Uterus (tissue), 4 donors: ENCODE measurements at places on chromosomes 13 and 19. TPM values are rescaled to one million over a fixed set of nuclear protein-coding genes. Genes with fewer than 3 reads are reported as not detected.
A peak's percentile ranks its signal among the peaks of the same experiment; 100 is the strongest.

DNA sequence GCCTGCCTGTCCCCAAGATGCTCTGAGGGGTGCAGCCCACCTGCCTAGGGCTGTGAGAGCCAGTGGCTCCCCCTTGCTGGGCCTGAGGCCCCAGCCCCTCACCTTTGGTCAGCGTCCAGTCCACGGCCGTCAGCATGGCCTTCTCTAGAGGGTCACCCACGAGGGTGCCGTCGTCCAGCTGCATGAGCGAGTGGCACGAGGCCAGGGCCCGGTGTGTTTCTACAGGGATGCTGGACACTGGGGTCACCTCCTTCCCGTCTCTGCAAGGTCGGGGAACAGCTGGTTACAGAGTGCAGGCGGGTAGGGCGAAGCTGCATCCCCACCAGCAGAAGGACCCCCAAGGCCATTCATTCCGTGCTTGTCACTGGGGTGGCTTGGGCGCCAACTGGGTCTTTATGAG, 9.0 kb downstream of the ATP13A1 start:
- H3K27ac ChIP-seq: no peak overlapping the region
- H3K4me1 ChIP-seq: no peaks in the 10 kb centered on the region
- H3K36me3 ChIP-seq: no peaks in the 10 kb centered on the region
- no peak for DNase-seq
- no peaks in the 10 kb centered on the region for H3K27me3 ChIP-seq
- no peak overlapping the region for H3K4me3 ChIP-seq

DNA sequence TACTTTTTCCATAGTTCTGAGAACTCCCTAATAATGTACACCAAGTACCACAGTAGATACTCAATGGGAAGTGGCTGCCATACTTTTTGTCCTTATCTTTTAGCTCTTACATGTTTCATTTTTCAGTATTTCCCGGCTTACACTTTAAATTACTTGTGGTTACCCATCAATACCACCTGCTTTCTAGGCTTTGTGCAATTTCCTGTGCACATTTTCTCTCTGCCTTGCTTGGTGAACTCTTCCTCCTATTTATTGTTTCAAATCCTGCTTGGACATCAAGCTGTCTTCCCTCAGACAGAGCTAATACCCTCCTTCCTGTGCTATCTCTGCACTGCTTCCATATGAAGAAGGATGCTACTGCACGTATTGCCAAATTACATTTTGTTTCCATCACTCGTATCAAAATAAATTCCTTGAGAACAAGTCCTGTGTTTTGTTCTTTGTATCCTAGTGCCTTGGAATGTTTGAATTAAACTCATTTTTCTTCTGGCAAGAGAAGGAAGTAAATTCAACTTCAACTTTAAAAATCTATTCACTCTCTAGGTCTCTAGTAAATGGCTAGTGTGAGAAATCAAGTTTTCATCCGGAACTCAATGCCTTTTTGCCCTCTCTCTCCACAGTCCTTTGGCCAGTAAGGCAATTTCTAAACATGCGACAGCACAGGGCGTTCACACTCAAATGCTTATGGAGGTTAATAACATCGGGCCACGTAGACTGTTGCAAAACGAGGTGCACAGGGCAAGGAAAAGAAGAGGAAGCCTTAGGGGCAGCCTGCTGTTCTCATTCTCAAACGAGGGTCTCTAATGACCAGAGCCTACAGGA, 5.6 kb downstream of the ZAR1L start:
- H3K36me3 ChIP-seq: no peaks in the 10 kb centered on the region
- DNase-seq: no peak

- DNase-seq: no peak
- no peak overlapping the region for H3K27ac ChIP-seq
- no peak overlapping the region for H3K4me3 ChIP-seq
Measured at GRCh38 chr13:74865656-74866055, 616.3 kb downstream of the TBC1D4 start.

DNA sequence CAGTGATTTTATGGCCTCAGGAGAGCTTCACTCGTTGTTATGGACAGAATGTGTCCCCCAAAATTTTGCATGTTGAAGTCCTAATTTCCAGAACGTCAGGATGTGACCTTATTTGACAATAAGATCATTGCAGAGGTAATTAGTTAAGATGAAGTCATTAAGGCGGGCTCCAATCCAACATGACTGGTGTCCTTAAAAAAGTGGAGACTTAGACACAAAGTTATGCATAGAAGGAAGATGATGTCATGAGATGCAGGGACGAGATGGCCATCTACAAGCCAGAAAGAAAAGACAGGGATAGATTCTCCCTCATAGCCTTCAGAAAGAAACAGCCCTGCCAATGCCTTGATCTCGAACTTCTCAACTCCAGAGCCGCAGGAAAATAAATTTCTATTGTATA, 25.8 kb upstream of the SPATA13 start:
- no peak overlapping the region for H3K27ac ChIP-seq
- H3K4me3 ChIP-seq: no peak overlapping the region
- no peak for DNase-seq
- H3K27me3 ChIP-seq: no peaks in the 10 kb centered on the region

- H3K27ac ChIP-seq: no peak overlapping the region
- no peaks in the 10 kb centered on the region for H3K36me3 ChIP-seq
- no peak overlapping the region for H3K4me3 ChIP-seq
- no peaks in the 10 kb centered on the region for H3K4me1 ChIP-seq
- DNase-seq: no peak
Measured at GRCh38 chr19:57267291-57267690, 13.0 kb upstream of the ZNF460 start.

DNA sequence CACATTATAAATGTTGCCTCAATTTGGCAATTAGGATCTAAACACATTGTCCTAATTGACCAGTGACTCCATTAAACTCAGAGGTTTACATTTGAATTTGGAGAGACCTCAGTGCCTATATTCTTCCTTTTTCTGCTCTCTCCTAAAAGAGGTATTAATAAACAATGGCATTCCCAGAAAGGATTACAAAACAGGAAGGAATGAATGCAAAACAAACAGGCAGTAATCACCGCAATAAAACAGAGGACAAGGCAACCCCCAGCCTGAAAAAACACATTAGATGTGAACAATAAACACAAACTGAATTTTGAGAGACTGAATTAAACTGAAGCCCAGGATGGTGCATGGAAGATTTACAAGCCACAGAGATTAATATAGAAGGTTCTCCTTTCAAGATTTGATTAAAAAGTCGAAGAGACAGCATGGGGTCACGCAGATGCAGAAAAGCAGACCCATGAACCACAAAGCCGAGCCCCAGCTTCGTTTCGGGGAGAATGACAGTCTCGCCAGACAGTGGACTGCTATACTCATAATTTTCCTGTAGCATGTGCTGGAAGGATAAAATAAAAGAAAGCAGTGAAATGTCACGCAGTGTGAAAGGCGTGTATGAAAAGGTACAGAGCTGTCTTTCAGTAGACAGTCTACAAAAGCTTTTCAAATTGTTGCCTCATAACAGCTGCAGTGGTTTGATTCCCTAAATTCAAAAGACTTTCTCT, 503.0 kb downstream of the LIG4 start:
- no peaks in the 10 kb centered on the region for H3K27me3 ChIP-seq
- DNase-seq: no peak

GRCh38 chr19:18700501-18701249, 17.2 kb downstream of the CRTC1 start:
- no peaks in the 10 kb centered on the region for H3K36me3 ChIP-seq
- DNase-seq: peak; percentile 80
- H3K27ac ChIP-seq: peak overlapping the region; percentile 78
- H3K4me1 ChIP-seq: no peaks in the 10 kb centered on the region
- H3K4me3 ChIP-seq: peak overlapping the region; percentile 36

DNA sequence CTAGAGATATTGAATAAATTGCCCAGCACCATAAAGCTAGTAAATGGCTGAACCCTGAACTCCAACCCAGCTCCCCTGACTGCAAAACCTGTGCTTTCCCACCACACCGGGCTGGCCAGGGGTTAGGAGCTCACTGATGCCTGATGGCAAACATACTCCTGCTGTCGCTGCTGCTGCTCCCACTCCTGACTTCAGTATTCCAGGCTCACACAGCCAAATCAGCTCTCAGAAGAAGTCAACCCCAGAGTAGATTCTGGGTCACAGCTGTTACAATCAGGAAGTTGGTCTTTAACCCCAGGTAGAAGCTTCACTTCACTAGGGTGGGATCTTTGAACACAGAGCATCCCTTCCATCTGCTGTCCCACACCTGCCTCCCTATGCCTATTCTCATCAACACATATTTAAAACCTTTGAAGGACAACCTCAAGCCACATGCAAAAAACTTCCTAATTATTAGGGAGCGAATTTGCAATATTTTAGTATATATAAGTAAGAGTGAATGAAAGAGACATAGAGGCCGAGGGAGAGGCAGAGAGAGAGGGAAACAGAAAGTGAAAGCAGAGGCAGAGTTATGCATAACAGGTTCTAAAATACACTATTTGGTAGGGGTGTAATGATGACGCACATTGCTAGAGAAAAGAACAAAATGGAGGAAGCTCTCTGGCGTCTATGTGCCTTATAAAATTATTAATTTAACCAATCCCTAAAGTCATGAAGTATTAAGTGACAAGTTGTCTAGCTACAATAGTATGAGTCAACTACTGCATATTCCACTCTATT, 99.4 kb upstream of the SERP2 start:
- no peaks in the 10 kb centered on the region for H3K36me3 ChIP-seq
- H3K4me1 ChIP-seq: peaks cover 10% of the 10 kb centered on the region
- no peaks in the 10 kb centered on the region for H3K27me3 ChIP-seq
- H3K27ac ChIP-seq: peak overlapping the region; percentile 94

DNA sequence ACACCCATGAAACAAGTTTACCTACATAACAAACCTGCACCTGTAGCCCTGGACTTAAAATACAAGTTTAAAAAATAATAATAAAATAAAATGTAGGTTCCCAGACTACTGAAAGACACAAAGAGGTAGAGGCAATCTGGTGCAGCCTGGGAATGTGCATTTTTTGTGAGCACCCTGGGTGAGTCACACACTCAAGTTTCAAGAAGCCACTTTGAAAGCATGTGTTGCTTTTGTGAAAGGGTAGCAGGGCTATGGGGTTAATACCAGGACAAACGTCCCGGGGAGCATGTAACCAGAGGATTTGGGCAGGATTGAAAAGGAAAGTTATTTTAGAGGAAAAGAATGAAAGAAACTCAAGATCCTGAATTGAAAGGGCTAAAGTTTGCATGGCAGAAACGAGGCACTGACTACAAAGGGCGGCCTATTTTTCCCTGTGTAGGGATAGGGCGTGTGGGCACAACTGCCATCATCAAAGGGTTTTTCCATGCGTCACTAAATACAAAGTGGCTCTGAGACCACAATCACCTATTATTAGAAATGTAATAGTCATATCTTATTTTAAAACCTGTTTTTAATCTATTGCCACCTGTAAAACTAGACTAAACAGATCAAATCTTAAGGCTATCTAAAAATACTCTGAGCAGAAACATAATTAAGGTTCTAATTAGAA, 314.9 kb downstream of the COG6 start:
- no peaks in the 10 kb centered on the region for H3K36me3 ChIP-seq
- DNase-seq: no peak

DNA sequence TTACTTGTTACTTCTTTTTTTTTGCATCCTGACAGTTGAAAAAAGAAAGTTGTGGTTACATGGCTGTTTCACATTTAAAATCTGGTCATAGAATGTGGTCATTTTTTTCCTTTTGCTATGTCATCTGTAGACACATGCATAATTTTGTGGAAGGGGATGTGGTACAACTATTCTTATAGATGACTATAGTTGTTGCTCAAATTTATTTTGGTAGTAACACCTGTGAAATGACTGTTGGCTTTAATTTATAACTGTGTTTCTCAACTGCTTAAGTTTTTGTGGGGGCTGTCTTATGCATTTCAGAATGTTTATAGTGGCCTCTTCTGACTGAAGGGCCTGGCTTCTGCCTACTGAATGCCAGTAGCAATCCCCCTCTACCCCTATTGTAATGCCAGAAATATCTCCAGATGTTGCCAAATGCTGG, 130.5 kb downstream of the PAN3 start:
- no peak for DNase-seq
- H3K27ac ChIP-seq: no peak overlapping the region
- no peaks in the 10 kb centered on the region for H3K36me3 ChIP-seq
- no peaks in the 10 kb centered on the region for H3K4me1 ChIP-seq
- H3K4me3 ChIP-seq: no peak overlapping the region
- no peaks in the 10 kb centered on the region for H3K27me3 ChIP-seq

DNA sequence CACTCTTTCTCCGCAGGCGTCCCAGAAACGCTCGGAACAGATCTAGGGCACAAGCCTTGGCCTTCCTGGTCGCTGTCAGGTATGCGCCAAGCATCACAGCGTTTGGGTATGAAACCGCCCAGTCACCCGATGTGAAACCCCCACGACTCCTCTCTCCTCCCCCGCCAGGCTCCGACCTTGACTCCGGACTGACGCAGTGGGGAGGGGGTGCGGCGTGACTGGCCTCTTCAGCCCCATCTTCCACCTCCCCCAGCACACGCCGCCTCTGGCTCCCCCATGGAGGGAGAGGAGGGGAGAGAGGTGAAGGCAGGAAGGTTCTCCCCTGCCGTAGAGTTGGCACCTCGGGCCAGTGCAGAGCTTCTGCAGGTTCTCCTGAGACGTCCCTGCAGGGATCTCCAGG, 22.0 kb upstream of the ARHGEF7 start:
- H3K4me3 ChIP-seq: no peak overlapping the region
- no peak for DNase-seq
- no peak overlapping the region for H3K27ac ChIP-seq
- no peaks in the 10 kb centered on the region for H3K36me3 ChIP-seq
- H3K4me1 ChIP-seq: no peaks in the 10 kb centered on the region
- H3K27me3 ChIP-seq: no peaks in the 10 kb centered on the region

- DNase-seq: no peak
- no peaks in the 10 kb centered on the region for H3K27me3 ChIP-seq
- H3K27ac ChIP-seq: no peak overlapping the region
Measured at GRCh38 chr13:64684685-64685431, 2545.3 kb downstream of the PCDH9 start.

DNA sequence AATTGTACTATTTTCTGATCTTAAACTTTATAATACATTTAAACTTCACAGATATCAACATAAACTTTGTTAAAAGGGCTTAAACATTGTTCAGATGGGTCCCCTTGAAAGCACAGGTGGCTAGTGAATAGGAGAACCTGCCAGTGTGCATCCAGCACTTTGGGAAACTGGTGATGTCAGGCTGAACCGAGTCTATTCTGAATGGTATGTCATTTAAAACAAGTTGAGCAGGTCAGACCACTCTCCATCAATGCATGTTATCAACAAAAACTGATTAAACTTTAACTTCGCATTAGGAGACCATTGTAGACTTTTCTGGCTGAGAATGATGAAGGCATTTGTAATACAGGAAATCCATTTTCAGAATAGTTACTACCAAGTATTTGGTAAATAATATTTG, 50.1 kb upstream of the FREM2 start:
- no peaks in the 10 kb centered on the region for H3K27me3 ChIP-seq
- H3K36me3 ChIP-seq: no peaks in the 10 kb centered on the region
- H3K27ac ChIP-seq: no peak overlapping the region
- no peak for DNase-seq

Gene ADAT3
- 2.1 TPM for total RNA-seq

Gene CEACAM6
- total RNA-seq: not detected

Gene RDH8
- not detected for total RNA-seq

Gene IRS2
- 9.4 TPM for total RNA-seq

Gene RASIP1
- 5.9 TPM for total RNA-seq

Gene ERICH4
- not detected for total RNA-seq

Gene CEACAM3
- total RNA-seq: not detected

Gene CEACAM7
- total RNA-seq: not detected

Gene ZNF99
- 0.26 TPM for total RNA-seq
